ENCODE measurements at places on chromosomes 12 and 14. TPM values are rescaled to one million over a fixed set of nuclear protein-coding genes. Genes with fewer than 3 reads are reported as not detected.
A peak's percentile ranks its signal among the peaks of the same experiment; 100 is the strongest.

DNA sequence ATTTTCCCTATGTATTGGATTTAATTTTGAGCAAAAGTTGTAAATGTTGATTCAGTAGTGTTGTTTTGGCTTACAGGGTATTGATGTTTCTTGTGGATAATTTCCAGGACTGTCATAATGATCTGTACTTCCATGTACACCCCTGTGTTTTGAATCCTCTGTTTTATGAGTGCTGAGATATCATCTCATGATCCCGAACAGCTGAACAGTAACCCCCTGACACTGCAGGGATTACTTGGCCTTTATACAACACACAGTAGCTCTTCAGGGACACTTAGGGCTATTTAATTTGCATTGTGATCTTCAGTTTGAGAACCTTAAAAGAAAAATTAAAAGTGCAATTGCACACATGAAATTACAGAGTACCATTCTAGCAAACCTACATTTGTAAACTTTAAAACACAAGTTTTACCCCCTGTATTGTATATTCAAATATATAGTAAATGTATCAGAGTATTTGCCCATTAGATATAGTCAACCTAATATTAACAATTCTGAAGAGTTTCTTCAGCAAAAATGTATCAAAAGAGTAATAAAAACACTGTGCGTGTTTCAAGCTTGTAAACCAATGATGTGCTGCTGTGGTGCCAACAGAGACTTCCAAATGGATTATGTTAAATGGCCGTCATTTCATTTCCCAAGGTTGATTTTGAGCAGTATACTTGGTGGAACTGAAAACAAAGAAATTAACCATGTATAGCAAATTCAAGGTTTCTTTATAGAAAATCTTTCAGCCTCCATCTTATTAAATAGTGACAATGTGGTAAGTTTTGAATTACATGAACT lies 27.9 kb upstream of the MYF6 start:
- H3K27ac ChIP-seq, result no peak overlapping the region
- peaks cover 5% of the 10 kb centered on the region for H3K4me1 ChIP-seq
- no peak for DNase-seq
- no peaks in the 10 kb centered on the region for H3K36me3 ChIP-seq

GRCh38 chr12:43337571-43338444 lies 214.2 kb downstream of the ADAMTS20 start:
- H3K4me3 ChIP-seq, result no peak overlapping the region
- no peaks in the 10 kb centered on the region for H3K4me1 ChIP-seq
- H3K27ac ChIP-seq, result no peak overlapping the region
- H3K36me3 ChIP-seq, result no peaks in the 10 kb centered on the region

- no peak for DNase-seq
- H3K36me3 ChIP-seq, result no peaks in the 10 kb centered on the region
- H3K4me1 ChIP-seq, result peaks cover 6% of the 10 kb centered on the region
Measured at GRCh38 chr12:51922762-51923505, 15.6 kb downstream of the ACVRL1 start.

DNA sequence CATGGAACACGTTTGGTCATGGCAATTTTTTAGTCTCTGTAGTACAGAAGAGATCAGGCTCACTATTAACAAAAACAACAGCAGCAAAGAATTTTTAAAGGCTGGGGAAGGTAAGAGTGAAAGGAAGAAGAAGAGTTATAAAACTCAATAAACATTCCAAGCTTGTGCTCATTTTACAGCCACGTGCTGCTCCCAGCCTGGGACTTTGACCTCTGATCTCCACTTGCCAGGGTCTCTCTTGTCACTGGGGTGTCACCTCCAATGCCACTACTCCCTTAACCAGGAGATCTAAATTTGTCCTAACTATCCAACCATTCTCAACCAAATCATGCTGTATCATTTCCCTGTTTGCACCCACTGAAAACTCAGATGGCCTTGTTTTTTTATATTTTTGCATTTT lies 605.1 kb downstream of the VRK1 start:
- no peaks in the 10 kb centered on the region for H3K27me3 ChIP-seq
- no peaks in the 10 kb centered on the region for H3K36me3 ChIP-seq
- no peak overlapping the region for H3K27ac ChIP-seq
- H3K4me3 ChIP-seq, result no peak overlapping the region
- H3K4me1 ChIP-seq, result no peaks in the 10 kb centered on the region

GRCh38 chr12:31370531-31371255 lies 44.7 kb upstream of the SINHCAF start:
- peak overlapping the region; percentile 52 for H3K4me3 ChIP-seq
- H3K4me1 ChIP-seq, result peaks cover 14% of the 10 kb centered on the region
- no peaks in the 10 kb centered on the region for H3K27me3 ChIP-seq

DNA sequence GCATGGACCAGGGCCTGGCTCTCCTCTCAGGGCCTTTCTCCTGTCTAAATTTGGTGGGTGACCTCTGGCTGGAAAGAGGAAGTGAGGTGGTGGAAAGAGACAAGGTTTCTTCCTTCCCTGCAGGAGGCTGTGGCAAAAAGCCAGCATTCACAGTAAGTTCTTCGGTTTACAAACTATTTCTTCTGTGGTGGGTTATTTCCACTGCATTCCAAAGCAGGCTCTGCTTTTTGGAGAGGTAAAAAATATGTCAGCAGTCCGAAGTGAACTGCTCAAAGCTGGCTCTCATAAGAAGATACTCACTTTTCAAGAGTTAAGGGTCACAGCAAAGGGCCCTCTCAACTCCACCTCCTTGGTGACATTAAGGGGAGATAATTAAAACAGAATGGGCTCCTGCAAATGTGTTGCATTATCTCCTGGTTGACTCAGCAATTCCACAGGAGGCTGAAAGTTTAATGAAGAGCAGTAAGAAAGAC lies 48.9 kb upstream of the POC1B start:
- H3K4me3 ChIP-seq, result no peak overlapping the region
- no peaks in the 10 kb centered on the region for H3K36me3 ChIP-seq
- H3K27ac ChIP-seq, result no peak overlapping the region
- no peaks in the 10 kb centered on the region for H3K4me1 ChIP-seq
- DNase-seq, result no peak

DNA sequence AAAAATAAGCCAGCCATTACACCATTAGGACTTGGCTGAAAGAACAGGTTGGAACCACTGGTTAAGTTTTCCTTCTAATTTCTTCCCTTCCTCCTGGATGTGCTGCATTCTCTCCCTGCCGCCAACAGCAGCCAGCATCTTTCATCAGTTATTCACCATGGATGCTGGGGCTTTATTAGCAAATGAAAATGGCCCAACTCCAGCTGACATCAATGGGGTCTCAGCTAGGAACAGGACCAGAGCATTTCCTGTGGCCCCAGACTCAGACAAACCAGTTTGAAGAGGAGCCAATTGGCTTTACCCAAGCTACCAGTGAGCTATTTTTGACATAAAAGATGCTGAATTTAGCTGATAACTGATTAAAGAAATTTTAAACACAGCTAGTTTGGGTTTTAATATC lies 26.0 kb upstream of the TBX5 start:
- DNase-seq, result no peak
- peaks cover 12% of the 10 kb centered on the region for H3K27me3 ChIP-seq
- H3K27ac ChIP-seq, result no peak overlapping the region
- H3K4me1 ChIP-seq, result peaks cover 5% of the 10 kb centered on the region

- H3K27ac ChIP-seq, result no peak overlapping the region
- H3K27me3 ChIP-seq, result no peaks in the 10 kb centered on the region
- no peak for DNase-seq
Measured at GRCh38 chr12:30707613-30708342, 12.1 kb upstream of the IPO8 start.

DNA sequence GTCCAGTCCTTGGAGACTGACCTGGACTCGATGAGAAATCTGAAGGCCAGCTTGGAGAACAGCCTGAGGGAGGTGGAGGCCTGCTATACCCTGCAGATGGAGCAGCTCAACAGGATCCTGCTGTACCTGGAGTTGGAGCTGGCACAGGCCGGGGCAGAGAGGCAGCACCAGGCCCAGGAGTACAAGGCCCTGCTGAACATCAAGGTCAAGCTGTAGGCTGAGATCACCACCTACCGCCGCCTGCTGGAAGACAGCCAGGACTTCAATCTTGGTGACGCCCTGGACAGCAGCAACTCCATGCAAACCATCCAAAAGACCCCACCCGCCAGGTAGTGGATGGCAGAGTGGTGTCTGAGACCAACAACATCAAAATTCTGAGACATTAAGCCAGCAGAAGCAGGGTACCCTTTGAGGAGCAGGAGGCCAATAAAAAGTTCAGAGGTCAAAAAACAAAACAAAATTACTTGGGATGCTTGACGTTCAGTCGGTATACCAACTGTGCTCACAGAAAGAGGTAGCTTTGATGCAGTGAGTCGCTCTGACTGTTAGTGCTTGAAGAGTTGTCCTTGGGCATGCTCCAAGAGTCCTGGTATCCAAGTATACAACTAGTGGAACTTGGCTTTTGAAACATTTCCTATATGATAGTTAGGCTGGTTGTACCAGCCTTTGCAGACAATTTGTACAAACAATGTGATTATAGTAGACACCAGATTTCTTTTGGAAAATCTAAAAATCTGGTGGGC lies 4.8 kb downstream of the MED6 start:
- H3K4me1 ChIP-seq, result no peaks in the 10 kb centered on the region
- no peak overlapping the region for H3K27ac ChIP-seq
- H3K4me3 ChIP-seq, result no peak overlapping the region
- DNase-seq, result no peak

GRCh38 chr14:37594971-37595808 lies at the start of the genes FOXA1 and TTC6:
Gene FOXA1 (minus strand): TSS chr14:37595249. CDS start chr14:37594972, 277 bp downstream.
Gene TTC6 (plus strand): TSS chr14:37595629. CDS start chr14:37622065, 26,436 bp downstream.
- peaks cover 9% of the 10 kb centered on the region for H3K4me1 ChIP-seq
- no peak within 1 kb of the TSS for H3K27ac ChIP-seq
- peaks cover 99% of the 10 kb centered on the region for H3K27me3 ChIP-seq
- H3K4me3 ChIP-seq, result peak within 1 kb of the TSS; percentile 27
- peak; percentile 73 for DNase-seq
- no peaks in the 10 kb centered on the region for H3K36me3 ChIP-seq

GRCh38 chr14:36905272-36905888 lies 243.7 kb downstream of the PAX9 start:
- no peak overlapping the region for H3K4me3 ChIP-seq
- no peaks in the 10 kb centered on the region for H3K4me1 ChIP-seq
- H3K27ac ChIP-seq, result no peak overlapping the region
- H3K36me3 ChIP-seq, result no peaks in the 10 kb centered on the region
- DNase-seq, result no peak

DNA sequence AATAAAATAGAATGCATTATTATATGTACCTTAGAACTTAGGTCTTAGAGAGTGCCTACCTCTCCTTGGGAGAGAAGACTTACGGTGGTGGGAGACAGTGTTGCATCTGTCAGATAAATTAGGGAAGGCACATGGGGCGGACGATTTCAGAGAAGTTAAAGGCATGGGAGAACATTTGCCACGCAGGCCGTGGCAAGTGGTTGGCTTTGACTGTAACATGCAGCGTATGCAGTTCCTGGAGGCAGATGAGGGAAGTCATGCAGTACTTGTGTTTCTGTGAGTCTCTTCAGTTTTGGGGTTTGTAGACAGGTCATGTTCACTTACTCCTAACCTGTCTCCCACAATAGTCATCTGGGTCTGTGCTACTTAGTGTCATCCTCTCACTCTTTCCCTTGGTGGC lies 43.6 kb downstream of the ETV6 start:
- no peak overlapping the region for H3K4me3 ChIP-seq
- H3K27ac ChIP-seq, result no peak overlapping the region
- no peaks in the 10 kb centered on the region for H3K4me1 ChIP-seq
- no peaks in the 10 kb centered on the region for H3K36me3 ChIP-seq
- no peaks in the 10 kb centered on the region for H3K27me3 ChIP-seq
- DNase-seq, result no peak

- no peaks in the 10 kb centered on the region for H3K4me1 ChIP-seq
- DNase-seq, result no peak
Measured at GRCh38 chr12:14893506-14894250, 8.0 kb upstream of the MGP start.

DNA sequence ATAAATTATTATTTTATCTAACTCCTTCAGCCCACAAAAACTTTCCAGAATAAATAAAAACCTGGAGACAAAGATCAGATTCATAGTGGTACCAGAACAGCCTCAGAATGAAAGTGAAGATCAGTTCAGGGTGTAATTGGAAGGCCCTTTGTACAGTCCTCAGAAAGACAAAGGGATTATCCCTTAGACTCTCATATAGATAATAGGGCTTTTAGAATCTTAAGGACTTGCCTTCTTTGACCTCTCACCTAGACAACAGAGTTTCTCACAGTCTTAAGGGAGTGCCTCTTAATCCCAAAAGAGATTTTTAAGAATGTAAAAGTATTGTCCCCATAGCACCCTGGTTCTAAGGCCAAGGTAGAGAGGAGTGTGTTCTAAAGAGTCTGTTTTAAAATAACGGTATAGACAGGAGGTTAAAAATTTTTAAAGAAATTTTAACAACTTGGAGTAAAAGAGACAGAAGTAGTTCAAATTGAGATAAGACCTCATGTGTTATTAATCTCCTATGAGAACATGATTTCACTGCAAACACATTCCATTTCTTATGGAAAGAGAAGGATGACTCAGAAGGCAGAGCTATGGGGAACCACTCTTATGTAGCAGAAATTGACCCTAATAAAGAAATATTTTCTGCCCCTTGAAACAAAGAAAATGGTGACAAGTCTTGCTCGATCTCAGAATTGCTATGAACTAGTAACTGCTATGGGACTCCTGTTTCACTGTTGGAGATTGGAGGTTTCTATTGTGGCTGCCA lies 24.2 kb upstream of the NOVA1 start:
- H3K27ac ChIP-seq, result no peak overlapping the region
- H3K27me3 ChIP-seq, result no peaks in the 10 kb centered on the region
- H3K4me3 ChIP-seq, result no peak overlapping the region
- DNase-seq, result no peak
- no peaks in the 10 kb centered on the region for H3K36me3 ChIP-seq

- H3K4me1 ChIP-seq, result no peaks in the 10 kb centered on the region
- no peak for DNase-seq
- H3K27ac ChIP-seq, result no peak overlapping the region
- no peaks in the 10 kb centered on the region for H3K36me3 ChIP-seq
- no peaks in the 10 kb centered on the region for H3K27me3 ChIP-seq
Measured at GRCh38 chr12:91205811-91206210, 23.2 kb upstream of the DCN start.

GRCh38 chr14:33026850-33027430 lies 88.3 kb downstream of the NPAS3 start:
- no peak overlapping the region for H3K4me3 ChIP-seq
- no peak overlapping the region for H3K27ac ChIP-seq

DNA sequence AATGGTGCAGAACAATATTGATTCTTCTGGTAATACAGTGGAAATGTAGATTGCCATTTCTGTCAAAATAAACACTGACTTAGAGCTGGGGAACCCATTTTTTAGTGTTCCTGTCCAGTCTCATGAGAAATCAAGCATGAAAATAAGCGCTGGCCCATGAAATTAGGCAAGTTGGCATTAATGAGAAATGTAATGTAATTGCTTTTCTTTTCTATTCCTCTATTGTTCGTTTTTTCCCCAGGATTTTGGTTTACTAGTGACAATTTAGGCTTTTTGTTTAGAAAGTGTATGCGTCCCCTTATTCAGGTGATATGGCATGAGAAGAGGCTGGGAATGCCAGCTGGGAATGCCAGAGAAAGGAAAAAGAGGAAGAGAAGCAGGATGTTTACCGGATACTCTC lies 64.4 kb upstream of the KICS2 start:
- no peaks in the 10 kb centered on the region for H3K4me1 ChIP-seq
- H3K27ac ChIP-seq, result no peak overlapping the region
- no peaks in the 10 kb centered on the region for H3K36me3 ChIP-seq

The POC1B gene
- total RNA-seq, result 13.3 TPM

The COCH gene
- 30.0 TPM for total RNA-seq

The KERA gene
- total RNA-seq, result not detected

The ZDHHC22 gene
- total RNA-seq, result 55.2 TPM

The CCDC197 gene
- not detected for total RNA-seq

Data from H1 (cell line).